Stimulated activated CD4-positive, alpha-beta T cell treated with anti-CD3 and anti-CD28 coated beads, Interleukin-1b, Interleukin-23, amount 100 ng/mL, for 1 hour (primary cell): ENCODE measurements at places on chromosomes 3 and 15.

GRCh38 chr3:37114251-37115145, 59.9 kb downstream of the LRRFIP2 start:
- DNase-seq: no peak

DNA sequence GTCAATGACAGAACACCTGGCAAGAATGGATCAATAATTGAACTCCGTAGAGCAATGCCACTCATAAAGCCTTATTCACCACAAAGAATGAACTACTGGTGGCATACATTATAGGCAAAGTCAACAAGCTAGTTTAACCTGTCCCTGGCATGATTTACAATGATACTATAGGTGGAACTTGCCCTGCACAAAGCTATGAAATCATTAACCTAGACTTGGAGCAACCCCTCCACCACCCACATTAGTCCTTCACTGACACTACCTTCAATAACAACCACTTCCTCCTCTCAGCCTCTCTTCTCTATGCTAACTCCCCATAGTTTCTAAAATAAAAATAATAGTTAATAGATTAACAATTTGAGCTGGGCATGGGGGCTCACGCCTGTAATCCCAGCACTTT, 54.4 kb downstream of the ACAP2 start:
- no peak for DNase-seq

DNA sequence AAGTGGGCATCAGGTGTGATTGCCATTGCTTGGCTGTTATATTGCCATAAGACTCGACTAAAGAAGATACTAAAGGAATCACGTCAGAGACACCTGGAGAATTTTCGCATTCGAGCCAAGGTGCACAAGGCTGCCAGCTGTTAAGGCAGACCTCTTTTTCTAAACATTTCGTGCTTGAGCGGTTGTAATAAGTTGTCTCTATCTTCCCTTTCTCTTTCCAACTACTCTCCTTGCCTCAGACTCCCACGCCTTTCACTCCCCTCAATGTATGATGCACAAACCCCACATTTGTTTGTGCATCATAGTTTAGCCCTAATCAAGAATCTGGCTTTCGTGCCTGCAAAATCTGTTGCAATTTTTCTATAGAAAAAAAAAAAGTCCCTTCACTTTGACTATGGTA, 118.0 kb downstream of the IQCH start:
- DNase-seq: no peak

DNA sequence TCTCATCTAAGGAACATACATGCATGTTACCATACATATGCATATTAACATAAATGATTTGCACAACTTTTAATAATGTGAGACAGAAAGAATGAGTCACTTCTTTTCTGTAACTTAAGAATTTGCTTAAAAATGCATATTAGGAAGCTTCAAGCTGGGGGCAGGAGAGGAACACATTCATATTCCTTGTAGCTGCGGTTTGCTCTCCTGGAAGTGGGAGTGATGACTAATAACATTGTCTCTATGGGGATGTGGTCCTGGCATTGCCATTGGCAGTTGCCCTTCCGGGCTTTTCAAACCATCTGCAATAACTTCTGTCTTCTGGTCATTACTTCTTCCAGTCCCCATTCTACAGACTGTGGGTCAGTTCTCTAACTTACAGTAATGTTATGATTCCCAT, 15.6 kb downstream of the CHST2 start:
- no peak for DNase-seq

DNA sequence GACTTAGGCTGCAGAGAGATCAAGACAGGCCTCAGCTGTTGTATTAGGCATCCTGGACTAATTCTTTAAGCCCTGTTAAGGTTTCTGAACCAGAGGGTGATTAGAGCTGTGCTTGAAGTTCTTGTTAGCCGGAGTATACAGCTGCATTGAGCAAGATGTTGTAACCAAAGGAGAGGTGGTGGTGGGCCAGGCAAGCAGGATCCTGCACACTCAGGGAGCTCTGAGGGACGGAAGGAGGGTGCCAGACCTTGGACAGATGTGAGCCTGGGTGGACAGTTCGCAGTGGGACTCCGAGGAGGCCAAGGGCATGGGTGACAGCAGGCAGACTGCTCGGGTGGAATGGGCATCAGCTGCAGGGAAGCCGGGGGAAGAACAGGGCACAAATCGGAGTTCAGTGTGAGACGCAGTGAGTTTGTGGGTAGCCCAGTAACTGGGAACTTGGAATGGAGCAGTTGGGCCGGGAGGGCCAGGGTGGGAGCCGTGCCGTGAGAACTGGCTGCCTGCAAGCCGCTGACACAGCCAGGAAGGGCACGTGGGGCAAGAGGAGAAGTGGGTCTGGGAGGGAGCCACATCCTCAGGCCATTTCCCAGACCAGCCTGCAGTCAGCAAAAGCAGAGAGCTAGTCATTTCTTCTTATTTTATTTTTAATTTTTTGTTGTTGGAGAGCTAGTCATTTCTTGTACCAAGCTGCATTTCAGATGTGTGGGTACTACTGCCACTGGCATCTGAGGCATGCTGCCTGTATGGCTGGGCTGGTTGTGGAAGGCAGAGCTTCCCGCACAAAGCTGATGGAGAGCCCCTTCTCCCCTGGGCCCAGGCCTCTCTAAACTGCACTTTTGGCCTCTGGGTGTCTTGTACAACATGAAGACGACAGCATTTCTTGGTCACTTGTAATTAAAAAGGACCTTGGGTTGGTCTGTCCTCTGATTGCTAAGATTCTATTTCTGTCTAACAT, 61.0 kb downstream of the PGPEP1L start:
- no peak for DNase-seq

DNA sequence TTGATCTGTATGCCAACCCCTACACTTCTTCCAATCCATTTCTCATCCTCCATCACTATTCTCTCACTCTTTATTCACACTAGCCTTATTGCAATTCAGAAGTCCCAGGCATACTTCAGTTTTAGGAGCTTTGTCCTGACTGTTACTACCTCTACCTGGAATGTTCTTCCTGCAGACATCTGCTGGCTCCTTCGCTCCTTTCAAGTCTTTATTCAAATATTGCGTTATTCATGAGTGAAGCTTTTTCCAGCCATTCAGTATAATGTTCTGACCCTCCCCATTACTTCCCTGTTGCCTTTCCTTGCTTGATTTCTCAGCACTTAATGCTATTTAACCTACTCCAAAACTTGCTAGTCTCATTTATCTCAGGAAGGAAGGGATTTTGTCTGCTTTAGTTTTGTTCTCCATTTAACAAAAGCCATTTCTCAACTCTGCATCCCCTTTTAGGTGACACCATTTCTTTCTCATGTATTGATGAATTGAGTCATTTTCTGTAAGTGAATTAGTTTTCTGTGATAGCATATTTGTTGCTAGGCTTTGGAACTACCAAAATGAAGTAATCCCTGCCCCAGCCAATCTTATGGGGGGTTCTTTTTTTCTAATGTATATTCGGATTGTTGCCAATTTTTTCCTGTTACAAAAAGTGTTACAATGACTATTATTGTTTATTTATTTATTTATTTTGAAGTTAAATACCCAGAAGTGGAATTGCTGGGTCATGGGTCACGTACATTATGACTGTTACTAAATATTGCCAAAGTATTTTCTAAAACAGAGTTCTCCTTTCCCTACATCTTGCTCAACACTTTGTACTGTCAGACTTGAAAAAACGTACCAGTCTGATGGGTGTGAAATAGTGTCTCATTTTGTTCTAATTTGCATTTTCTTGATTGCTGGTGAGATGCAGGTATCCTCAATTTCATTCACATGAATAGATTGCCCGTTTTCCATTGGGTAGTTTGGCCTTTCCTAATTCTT, 9.4 kb downstream of the ATP11B start:
- DNase-seq: no peak

- DNase-seq: no peak
Observed at GRCh38 chr15:48954538-48954937, 9.2 kb downstream of the SHC4 start.

DNA sequence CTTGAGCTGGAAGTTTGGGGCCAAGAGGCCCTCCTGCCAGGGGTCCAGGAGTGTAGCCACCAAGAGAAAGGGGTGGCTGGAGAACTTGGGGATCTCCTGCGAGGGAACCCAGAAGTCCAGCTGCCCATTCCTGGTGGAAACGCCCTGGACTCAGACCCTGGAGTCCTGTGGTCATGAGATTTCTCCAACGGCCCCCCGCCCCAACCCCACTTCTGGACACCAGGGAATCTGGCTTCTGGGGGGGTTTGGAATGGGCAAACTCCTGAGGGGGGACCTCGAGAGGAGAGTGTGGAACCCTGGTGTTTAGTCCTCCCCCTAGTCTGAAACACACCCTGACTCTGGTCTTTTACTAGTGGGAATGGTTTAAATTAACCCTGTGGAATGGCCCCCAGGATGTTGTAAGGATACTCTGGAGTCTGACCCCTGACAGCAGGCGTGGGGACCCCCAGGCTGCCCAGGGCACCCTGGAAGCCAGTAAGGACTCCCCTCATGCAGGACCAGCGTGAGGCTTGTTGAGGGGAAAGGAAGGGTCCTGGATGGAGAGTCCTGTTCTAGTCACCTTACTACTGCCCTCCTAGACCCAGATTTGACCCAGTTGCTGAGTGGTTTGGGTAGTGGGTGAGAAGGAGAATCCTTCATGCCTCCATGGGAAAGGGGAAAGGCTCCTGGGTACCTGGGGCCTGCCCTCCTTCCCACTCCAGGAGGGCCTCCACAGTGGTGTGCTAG, 540 bp downstream of the KLHDC8B start:
- no peak for DNase-seq

- DNase-seq: no peak
Observed at GRCh38 chr15:43251871-43252250, 14.9 kb downstream of the TGM5 start.

DNA sequence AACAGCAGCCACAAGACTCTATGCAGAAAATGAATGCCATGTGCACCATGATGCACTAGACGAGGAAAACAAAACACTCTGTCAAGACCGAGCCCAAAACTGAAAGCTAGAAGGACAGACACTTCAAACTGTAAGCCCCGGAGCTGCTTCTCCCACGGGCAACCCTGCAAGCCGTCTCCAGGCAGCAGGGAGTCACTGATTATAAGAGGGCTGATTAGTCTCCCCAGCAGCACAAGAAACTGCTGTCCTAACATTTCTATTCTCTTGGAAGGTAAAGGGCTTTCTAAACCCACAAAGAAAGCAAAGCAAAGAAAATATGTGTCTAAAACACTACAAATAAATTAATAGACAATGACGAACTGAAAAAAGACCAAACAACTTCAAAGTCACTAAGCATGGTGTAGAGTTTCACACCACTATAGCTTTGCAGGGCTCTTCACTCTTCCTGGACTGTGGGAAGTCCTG, 15.5 kb downstream of the TBC1D2B start:
- no peak for DNase-seq

DNA sequence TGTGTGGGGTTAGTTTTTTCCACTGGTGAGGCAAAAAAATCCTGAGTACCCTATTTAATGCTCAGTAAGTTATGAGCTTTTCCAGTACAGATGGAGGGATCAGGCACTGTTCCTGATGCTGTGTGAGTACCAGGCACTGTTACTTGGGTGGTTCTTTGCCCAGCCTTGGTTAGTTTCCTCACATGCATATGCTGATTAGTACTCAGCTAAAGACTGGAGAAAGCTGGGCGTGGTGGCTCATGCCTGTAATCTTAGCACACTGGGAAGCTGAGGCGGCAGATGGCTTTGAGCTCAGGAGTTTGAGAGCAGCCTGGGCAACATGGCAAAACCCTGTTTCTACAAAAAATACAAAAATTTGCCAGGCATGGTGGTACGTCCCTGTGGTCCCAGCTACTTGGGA, 210.3 kb upstream of the SGO1 start:
- DNase-seq: no peak

GRCh38 chr15:68508485-68509189, 70.2 kb upstream of the CORO2B start:
- DNase-seq: no peak

DNA sequence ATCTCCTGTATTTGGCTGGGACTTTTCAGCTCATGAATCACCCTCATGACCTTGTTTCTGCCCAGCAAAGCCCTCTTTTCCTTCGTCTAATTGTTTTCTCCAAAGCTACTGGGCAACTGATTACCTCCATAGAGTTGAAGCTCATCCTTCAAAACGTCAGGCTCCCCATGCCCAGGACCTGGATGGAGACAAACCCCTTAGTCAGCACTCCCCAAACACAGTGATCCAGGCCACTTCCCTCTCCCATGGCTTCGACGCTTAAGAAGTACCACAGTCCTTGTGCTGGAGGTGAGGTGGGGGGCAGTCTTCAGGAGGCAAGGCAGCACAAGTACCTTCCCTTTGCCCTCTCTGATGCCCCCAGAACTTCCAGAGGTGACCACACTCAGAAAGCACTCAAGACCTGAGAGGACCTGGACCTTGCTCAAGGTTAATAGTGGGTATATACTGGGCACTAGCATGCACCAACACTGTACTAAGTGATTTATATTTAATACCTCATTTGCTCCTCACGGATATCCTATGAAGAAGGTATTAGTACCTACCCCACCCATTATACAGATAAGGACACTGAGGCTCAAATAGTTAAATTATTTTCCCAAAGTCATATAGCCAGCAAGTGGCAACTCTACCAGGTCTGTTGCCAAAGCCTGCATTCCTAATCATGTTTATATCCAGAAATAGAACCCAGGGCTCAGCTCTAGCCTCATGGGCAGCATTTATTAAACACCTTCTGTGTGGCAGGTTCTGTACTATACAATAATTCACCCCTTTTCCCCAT, 16.5 kb downstream of the TMEM40 start:
- no peak for DNase-seq
